Activated CD8-positive, alpha-beta T cell treated with anti-CD3 and anti-CD28 coated beads for 36 hours (primary cell): ENCODE measurements at places on chromosomes 2 and 18. TPM values are rescaled to one million over a fixed set of nuclear protein-coding genes. Genes with fewer than 3 reads are reported as not detected.

Gene SLC30A3
- total RNA-seq, result 0.43 TPM

- no peak for DNase-seq
- H3K4me3 ChIP-seq, result no peak overlapping the region
- H3K36me3 ChIP-seq, result peaks cover 28% of the 10 kb centered on the region
- no peak overlapping the region for H3K27ac ChIP-seq
- peaks cover 6% of the 10 kb centered on the region for H3K4me1 ChIP-seq
- no peaks in the 10 kb centered on the region for H3K27me3 ChIP-seq
Measured at GRCh38 chr2:201471732-201472393, 20.3 kb downstream of the STRADB start.

DNA sequence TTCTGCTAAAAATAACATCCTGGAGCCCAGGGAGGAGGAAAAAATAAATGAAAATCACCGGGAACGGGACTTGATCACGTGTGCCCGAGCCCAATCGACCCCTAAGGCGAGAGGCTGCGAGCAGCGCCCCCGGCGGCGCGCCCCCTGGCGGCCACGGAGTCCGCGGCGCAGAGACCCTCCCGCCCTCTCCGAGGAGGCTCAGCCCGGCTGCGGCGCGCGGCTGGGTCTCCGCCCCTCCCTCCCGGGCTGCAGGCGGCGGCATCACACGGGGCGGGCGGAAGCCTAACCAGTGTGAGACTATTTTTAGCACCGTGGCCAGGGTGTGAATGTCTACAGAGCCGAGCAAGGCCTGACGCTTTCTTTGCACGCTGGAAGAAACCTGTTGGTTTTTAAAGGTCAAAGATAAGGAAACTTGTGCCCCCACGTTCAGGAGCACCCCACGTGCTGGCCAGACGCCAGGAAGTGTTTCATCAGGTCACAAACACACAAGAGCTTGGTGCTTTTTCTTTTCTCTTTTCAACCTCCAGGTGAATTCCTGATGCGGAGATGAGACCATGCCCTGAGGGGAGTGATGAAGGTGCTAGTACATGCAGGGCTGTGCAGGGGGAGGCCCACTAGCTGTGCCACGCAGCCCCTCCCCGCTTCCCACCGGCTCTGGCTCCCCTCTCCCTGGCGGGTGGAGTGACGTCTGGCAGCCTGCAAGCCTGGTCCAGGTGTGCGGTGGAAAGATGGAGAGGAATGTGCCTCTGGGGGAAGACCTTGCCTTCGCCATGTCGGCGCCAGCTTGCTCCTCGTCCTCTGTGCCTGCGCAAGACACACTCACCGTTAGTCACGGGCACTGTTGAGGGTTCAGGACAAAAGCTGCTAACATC is 35.3 kb upstream of the DNMT3A start:
- no peaks in the 10 kb centered on the region for H3K27me3 ChIP-seq
- H3K27ac ChIP-seq, result peak overlapping the region; percentile 97
- H3K36me3 ChIP-seq, result no peaks in the 10 kb centered on the region
- H3K4me3 ChIP-seq, result peak overlapping the region; percentile 79
- peak; percentile 99 for DNase-seq

- no peaks in the 10 kb centered on the region for H3K4me1 ChIP-seq
- no peak overlapping the region for H3K27ac ChIP-seq
- H3K4me3 ChIP-seq, result no peak overlapping the region
- no peaks in the 10 kb centered on the region for H3K36me3 ChIP-seq
- DNase-seq, result no peak
- no peaks in the 10 kb centered on the region for H3K27me3 ChIP-seq
Measured at GRCh38 chr18:39523281-39523680, 1957.7 kb upstream of the CELF4 start.

DNA sequence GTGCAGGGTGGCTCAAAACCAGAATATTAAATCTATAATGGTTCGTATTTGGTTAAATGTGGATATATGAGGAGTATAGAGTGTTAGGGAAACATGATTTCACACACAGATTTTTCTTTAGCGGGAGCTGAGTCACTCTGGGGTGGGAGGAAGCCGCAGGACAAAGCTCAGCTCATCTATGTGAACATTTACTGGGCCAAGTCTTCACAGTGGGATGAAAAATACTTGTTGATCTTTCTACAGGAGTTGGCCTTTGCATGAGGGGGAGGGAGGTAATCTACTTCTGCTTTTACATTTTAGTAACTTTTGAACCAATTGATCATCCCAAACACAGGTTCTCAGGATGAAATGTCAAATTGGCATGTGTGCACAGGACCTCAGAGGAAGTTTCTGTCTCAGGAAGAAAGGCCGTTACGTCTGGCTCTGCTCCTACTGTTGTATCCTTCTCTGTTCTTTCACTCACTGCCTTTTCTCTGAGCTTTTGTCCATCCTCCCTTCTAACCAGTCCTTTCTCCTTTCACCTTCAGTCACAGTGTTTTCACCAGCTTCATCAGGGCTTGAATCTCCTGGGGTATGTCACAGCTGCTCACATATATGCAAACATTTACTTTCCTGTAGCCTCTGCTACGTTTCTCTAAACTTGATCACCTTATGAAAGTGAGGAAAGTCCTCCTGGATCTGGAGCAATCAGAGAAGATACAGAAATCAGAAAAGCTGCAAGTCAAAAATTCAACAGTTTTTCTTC is 943.3 kb upstream of the FANCL start:
- H3K4me3 ChIP-seq, result no peak overlapping the region
- H3K4me1 ChIP-seq, result peaks cover 2% of the 10 kb centered on the region
- H3K27me3 ChIP-seq, result no peaks in the 10 kb centered on the region
- H3K36me3 ChIP-seq, result no peaks in the 10 kb centered on the region

DNA sequence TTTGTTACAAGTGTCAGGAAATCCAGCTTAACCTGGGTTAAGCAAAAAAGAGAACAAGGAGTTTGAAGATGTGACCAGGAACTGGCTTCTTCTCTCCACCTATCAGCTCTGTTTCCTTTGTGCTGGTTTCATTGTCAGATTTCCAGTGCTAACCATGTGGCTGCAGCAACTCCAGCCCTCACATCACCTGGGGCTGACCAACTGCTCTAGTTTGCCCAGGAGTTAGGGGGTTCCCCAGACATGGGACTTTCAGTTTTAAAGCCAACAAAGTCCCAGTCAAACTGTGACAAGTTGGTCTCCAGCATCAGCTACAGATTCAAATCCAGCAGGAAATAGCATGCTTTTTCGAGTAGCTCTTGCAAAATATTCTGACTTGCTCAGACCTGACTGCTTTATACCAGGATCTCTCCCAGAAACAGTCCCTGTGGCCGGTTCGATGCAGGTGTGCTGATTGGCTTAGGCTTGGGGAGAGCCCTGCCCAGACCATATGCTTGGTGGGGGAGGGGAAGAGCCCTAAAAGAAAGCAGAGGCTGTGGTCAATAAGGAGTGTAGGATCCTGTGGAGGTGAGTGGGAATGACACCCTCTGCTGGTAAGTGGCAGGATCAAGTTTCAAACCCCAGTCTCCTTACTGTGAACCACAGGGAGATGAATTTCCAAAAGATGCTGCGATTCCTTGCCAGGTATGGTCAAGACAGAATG is 49.5 kb downstream of the KCNE4 start:
- DNase-seq, result no peak
- H3K4me1 ChIP-seq, result no peaks in the 10 kb centered on the region
- no peak overlapping the region for H3K27ac ChIP-seq
- H3K4me3 ChIP-seq, result no peak overlapping the region
